ENCODE measurements at places on chromosomes 1 and 21.

GRCh38 chr1:29713857-29714256 lies 477.5 kb downstream of the PTPRU start:
- DNase-seq: no peak

GRCh38 chr1:180291004-180291403 lies 60.9 kb downstream of the LHX4 start:
- no peak for DNase-seq

- DNase-seq: no peak
Observed at GRCh38 chr21:46567348-46567747, 37.5 kb downstream of the S100B start.

DNA sequence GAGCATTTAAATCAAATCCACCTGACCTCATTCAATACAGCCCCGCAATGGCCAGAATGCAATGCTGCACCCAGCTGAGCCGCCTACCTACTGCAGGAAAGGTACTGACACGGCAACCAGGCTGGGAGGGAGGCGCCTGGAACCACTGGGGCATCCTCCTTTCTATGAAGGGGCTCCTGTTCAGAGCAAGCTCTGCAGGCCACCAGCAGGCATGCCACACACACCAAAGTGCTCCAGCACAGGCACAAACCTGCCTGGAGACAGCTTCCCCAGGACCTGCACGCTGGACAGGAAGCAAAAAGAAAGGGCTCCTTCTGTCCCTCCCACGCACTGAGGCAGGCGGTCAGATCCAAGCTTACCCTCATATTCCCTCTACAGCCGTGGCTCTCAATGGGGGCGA lies 21.2 kb downstream of the CTNNBIP1 start:
- no peak for DNase-seq

DNA sequence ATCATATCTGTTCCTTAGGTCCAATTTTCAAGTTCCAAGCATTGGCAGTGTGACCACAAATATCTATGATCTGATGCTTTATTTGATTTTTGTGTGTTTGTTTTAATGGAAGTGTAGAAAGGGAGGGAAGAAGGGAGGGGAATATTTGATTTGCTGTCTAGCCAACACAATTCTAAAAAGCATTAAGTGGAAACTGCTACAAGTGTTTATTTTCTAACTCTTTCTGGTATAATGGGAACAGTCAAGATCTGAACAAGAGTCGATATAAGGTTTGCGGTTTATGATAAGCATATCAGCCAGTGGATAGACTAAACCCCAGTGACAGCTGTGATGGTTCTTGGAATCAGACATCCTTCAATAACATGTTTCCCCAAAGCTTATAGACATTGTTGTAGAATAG lies 267.8 kb upstream of the SNX7 start:
- DNase-seq: no peak

GRCh38 chr1:10779201-10779600 lies 17.2 kb downstream of the CASZ1 start:
- DNase-seq: no peak

Data from NCI-H524 (cell line).